NCI-H460 (cell line): ENCODE measurements at places on chromosomes 4 and X. TPM values are rescaled to one million over a fixed set of nuclear protein-coding genes. Genes with fewer than 3 reads are reported as not detected.
A peak's percentile ranks its signal among the peaks of the same experiment; 100 is the strongest.

- DNase-seq: no peak
These were observed 30.1 kb upstream of the RBMX start for GRCh38 chrX:136910565-136911035.

Gene RAB9B
- 0.67 and 0.98 TPM in 2 replicates for total RNA-seq

GRCh38 chr4:176309772-176310171 lies 10.0 kb upstream of the SPCS3 start:
- DNase-seq: no peak

DNA sequence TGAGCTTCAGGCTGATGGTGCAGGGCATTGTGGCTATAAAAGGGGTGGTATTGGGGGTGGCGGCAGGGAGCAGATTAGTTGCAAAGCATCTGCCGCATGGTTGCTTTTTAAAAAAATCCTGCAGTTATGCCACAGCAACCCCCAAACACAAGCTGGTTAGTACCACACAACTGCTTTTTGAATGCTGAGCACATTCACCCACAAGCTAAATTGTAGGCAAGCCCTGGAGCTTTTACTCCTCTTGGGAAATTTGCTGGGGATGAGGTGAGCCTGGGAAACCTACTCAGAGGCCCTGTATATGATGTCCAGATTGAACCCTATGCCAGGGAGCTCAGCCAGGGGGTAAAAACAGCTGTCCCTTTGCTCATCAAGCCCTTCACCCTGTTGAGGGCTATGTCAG lies 33.8 kb upstream of the TRIM2 start:
- no peak for DNase-seq

DNA sequence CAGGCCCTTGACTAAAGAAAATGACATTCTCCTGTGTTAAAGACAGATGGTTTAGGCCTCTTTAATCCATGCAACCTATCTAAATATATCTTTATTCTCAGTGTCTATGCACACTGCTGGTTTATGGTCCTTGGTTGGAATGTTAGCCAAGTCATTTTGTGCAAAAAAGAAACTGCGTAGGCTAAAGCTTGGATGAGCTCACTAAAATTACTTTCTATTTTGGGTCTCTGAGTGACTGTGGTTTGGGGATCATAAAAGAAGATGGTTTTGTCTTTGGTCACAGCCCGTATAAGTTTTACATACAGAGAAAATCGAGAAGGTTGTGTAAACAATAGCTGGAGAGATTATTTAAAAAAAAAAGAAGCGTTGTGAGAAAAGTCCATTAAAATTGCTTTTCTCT lies 443.6 kb downstream of the UBE2NL start:
- DNase-seq: no peak

DNA sequence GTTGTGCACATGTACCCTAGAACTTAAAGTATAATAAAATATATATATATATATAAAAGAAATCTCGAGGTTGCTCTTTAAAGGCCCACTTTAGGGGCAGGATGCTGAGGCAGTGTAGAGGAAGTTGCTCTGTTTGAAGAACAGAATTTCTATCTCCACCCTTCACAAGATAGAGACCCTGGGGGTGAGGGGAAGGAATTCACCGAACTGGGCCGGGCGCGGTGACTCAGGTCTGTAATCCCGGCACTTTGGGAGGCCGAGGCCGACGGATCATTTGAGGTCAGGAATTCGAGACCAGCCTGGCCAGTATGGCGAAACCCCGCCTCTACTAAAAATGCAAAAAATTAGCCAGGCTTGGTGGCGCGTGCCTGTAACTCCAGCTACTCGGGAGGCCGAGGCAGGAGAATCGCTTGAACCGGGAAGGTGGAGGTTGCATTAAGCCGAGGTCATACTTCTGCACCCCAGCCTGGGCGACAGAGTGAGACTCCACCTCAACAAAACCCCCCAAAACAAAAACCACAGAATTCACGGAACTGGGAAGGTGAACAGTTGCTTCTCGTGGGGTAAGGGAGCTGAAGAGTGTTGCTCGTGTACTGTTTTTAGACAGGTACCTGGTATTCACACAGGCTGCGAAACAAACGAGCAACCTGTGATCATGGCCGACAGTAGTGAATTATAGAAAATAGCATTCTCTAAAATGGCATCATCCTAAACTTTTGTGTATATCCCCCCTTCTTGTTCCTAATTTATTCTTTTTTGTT lies 6.2 kb downstream of the PLAC8 start:
- DNase-seq: no peak

Gene SPIN2A
- 0.35 TPM in 1 of 2 replicates, not detected in the other for total RNA-seq

Gene RHOXF1
- total RNA-seq: not detected in 2 replicates

DNA sequence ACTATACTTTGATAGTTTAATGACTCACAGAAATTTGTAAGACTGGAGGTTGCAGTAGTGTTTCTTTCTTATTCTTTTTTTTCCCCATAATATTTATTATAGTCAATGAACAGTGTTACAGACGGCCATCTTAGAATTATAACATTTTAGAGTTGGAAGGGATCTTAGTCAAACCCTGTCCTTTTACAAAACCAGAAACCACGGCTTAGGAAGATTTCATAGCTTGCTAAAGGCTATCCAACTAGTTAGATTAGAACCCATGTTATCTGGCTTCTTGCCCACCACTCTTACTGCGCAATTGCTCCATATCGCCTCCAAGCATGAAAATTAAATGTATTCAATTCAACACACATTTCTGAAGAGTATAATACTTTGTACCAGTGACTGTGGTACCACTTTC lies 1.1 kb downstream of the XIAP start:
- peak; percentile 33 for DNase-seq

Gene GPRASP3
- total RNA-seq: 2.3 and 3.2 TPM in 2 replicates

Gene STARD8
- 0.55 and 0.72 TPM in 2 replicates for total RNA-seq

- DNase-seq: no peak
These were observed 92.1 kb downstream of the SCD5 start for GRCh38 chr4:82706349-82707000.
